ENCODE measurements at places on chromosomes 6 and 20.

- DNase-seq: no peak
- H3K4me1 ChIP-seq: no peaks in the 10 kb centered on the region
- no peaks in the 10 kb centered on the region for H3K36me3 ChIP-seq
- no peaks in the 10 kb centered on the region for H3K27me3 ChIP-seq
These were observed 16.5 kb upstream of the NNAT start for GRCh38 chr20:37504404-37505096.

GRCh38 chr6:36113703-36114102, 16.6 kb upstream of the MAPK13 start:
- H3K36me3 ChIP-seq: peaks cover 59% of the 10 kb centered on the region
- H3K4me1 ChIP-seq: peaks cover 74% of the 10 kb centered on the region
- no peaks in the 10 kb centered on the region for H3K27me3 ChIP-seq
- no peak for DNase-seq
- peak overlapping the region; percentile 87 for H3K27ac ChIP-seq
- H3K4me3 ChIP-seq: no peak overlapping the region

GRCh38 chr6:109939654-109940053, 38.5 kb upstream of the GPR6 start:
- no peak for DNase-seq
- no peaks in the 10 kb centered on the region for H3K36me3 ChIP-seq
- H3K27ac ChIP-seq: no peak overlapping the region
- no peaks in the 10 kb centered on the region for H3K4me1 ChIP-seq
- H3K4me3 ChIP-seq: no peak overlapping the region

DNA sequence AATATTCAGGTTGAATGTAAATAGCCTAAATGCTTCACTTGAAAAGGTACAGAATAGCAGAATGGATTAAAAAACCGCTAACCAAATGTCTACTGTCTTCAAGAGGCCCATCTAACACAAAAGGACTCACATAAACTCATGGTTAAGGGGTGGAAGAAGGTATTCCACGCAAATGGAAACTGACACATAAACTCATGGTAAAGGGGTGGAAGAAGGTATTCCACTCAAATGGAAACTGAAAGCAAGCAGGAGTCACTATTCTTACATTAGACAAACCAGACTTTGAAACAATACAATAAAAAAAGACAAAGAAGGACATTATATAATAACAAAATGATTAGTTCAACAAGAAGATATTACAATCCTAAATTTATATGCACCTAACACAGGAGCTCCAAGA, 38.3 kb upstream of the PKIB start:
- H3K4me3 ChIP-seq: no peak overlapping the region
- H3K36me3 ChIP-seq: no peaks in the 10 kb centered on the region
- no peaks in the 10 kb centered on the region for H3K27me3 ChIP-seq
- H3K4me1 ChIP-seq: no peaks in the 10 kb centered on the region
- no peak overlapping the region for H3K27ac ChIP-seq

DNA sequence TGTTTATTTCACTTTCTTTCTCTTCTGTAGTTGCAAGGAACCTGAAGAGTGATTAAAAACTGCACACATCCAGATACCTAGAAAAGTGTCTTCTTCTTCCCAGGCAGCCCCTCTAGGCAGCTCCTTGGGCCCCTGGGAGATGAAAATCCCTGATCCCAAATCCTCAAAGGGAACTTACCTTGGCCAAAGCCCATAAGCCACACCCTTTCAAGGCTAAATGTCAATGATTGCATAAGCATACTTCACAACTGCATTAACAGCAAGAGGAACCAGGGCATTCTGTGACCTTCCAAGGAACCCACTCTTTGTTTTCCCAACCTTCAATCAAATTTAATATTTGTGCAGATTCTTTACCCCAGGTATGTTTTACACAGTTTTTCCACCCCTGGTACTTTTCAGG, 4.4 kb upstream of the HMGN3 start:
- H3K36me3 ChIP-seq: no peaks in the 10 kb centered on the region
- H3K27ac ChIP-seq: no peak overlapping the region
- H3K4me1 ChIP-seq: peaks cover 31% of the 10 kb centered on the region
- peaks cover 1% of the 10 kb centered on the region for H3K27me3 ChIP-seq

GRCh38 chr6:13971303-13971702, 46.6 kb downstream of the RNF182 start:
- DNase-seq: no peak
- H3K4me1 ChIP-seq: no peaks in the 10 kb centered on the region
- H3K4me3 ChIP-seq: no peak overlapping the region
- no peak overlapping the region for H3K27ac ChIP-seq
- H3K27me3 ChIP-seq: peaks cover 17% of the 10 kb centered on the region

DNA sequence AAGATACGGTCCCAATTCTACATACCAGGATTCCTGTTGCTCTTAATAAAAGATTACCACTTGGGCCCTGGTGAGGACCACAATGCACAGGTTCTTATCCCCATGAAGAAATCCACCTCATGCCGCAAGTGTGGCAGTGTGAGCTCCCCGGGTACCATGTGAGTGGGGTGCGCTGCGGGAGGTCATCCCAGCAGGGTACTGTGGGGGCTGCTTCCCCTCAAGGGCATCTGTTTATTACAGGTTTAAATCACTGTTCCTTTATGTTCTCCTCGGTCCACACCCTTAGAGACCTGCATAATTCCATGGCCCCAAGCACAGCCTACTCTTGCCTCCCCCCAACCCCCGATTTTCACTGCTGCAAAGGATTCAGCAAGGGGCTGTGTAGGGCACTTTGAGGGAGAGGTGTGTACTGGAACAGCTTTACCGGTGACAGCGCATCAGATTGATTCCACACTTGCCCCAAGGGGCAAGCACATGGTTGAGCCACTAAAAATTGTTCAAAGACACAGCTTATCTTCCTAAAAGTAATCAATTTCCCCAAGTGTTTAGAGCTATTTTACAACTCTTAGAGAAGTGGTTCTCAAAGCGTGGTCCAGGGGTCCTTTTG, 6.2 kb downstream of the DIDO1 start:
- peaks cover 88% of the 10 kb centered on the region for H3K4me1 ChIP-seq
- no peaks in the 10 kb centered on the region for H3K27me3 ChIP-seq
- peak overlapping the region; percentile 90 for H3K27ac ChIP-seq
- H3K4me3 ChIP-seq: peak overlapping the region; percentile 77
- H3K36me3 ChIP-seq: peaks cover 19% of the 10 kb centered on the region
- DNase-seq: no peak

DNA sequence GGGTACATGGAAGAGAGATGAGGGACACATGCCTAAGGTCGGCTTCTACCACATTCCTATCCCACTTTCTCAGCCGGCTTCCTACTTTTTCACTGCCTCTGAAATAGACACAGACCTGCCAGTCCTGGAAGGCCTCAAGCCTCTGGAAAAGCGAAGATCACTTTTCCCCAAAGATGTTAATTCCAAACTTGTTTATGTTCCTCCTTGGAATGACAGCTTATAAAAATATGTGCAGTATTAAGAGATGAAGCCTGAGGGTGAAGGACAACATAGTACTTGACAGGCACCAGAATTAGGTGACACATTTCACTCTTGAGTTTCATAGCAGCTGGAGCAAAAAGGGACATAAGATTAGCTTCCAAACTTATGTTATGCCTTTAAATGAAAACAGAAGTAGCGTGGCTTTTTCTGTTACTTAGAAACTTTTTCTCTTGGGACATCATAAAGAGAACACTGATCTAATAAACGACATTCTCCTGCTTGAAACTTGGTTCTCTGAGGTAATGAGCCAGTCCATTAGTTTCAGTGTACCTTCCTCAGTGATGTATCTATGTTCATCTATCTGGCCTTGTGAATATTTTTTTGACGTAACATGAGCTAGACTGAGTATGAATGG, 25.3 kb downstream of the FOXO3 start:
- DNase-seq: no peak
- H3K27ac ChIP-seq: no peak overlapping the region
- no peaks in the 10 kb centered on the region for H3K27me3 ChIP-seq
- peaks cover 26% of the 10 kb centered on the region for H3K4me1 ChIP-seq
- peaks cover 5% of the 10 kb centered on the region for H3K36me3 ChIP-seq

DNA sequence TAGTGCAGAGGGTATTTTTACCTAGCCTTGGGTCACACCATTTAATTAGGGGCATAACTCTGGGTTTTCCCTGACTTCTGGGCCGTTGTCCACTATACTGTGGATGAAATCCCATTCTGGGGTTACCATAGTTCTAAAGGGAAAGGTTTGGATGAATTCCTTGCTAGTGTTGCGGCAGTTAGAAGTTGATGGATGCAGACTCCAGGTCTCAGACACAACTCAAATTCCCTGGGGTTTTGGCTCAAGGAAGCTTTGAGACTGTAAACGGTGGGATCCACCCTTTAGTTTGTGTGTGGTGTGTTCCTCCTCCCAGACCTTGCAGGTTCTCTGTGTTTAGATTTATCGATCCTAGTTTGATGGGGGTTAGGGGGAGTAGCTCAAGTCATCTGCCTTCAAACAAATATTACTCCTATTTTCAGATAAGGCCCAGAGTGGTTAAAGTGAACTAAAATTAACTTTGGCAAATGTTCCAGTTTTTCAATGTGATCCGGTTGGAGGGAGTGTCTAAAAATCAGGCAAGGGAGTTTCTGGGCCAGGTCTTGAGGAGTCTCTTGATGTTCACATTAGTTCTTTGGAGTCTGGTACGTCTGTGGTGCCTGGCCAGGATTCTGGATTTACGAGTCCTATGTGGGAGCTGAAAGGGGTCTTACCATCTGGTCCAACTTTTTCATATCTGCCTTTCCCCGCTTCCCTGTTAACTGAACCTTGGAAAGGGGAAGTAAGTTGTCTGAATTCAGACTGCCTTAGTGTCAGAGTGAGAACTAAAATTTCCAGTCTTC, 1.5 kb downstream of the RALY start:
- no peaks in the 10 kb centered on the region for H3K27me3 ChIP-seq
- peak overlapping the region; percentile 98 for H3K27ac ChIP-seq
- peaks cover 39% of the 10 kb centered on the region for H3K36me3 ChIP-seq
- no peak for DNase-seq
- H3K4me3 ChIP-seq: peak overlapping the region; percentile 96
- H3K4me1 ChIP-seq: peaks cover 63% of the 10 kb centered on the region

DNA sequence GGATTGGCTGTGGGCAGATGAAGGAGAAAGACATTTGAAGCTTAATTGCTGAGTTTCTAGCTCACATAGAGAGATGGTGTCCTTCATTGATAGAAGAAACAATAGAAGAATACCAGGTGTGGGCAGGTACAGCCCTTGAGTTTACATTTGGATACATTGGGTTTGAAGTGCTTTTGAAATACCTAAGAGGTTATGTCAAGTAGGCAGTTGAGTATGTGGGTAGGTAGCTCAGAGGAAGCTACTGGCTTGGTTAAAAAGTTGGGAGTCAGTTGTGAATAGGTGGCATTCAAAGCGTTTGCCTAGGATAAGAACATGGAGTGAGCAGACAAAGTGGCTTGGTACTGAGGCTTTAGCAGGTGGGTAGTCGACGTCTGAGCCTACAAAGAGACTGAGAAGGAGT, 25.0 kb downstream of the NDUFAF5 start:
- no peak for DNase-seq
- no peak overlapping the region for H3K4me3 ChIP-seq
- no peaks in the 10 kb centered on the region for H3K27me3 ChIP-seq
- peaks cover 18% of the 10 kb centered on the region for H3K36me3 ChIP-seq
- no peak overlapping the region for H3K27ac ChIP-seq
- no peaks in the 10 kb centered on the region for H3K4me1 ChIP-seq

DNA sequence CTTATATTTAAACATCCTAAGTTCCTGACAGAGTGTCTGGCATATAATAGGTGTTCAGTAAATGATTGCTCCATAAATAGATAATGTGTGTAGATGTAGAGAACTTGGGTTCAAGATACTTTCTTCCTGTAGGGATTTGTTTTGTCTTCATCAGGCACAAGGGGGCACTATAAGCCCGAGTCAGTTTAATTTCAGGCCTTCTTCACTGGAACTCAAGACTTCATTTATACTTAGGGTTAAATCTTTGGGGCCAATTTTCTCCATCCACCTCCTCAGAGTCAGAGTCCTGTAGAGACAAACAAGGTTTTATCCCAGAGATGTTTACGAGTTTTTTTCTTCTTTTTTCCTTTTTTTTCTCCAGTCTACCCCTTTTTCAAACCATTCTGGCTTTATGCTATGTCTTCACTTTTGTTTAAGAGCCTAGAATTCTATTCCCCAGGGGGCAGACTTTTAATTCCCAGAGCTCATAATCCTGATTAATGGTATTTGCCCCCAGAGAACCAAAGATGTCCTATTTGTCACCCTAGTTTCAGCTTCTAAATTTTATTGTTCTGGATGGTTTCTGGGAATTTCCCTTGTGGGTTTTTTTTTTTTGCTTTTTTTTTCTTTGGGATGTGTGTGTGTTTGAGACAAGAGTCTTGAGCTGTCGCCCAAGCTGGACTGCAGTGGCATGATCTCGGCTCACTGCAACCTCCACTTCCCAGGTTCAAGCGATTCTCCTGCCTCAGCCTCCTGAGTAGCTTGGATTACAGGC, 88.4 kb downstream of the HFE start:
- H3K27me3 ChIP-seq: no peaks in the 10 kb centered on the region
- H3K36me3 ChIP-seq: peaks cover 15% of the 10 kb centered on the region
- DNase-seq: peak; percentile 81
- H3K4me1 ChIP-seq: peaks cover 50% of the 10 kb centered on the region

GRCh38 chr6:157533048-157533871, 152.3 kb downstream of the ZDHHC14 start:
- no peak for DNase-seq
- no peak overlapping the region for H3K27ac ChIP-seq
- no peaks in the 10 kb centered on the region for H3K27me3 ChIP-seq
- peaks cover 15% of the 10 kb centered on the region for H3K36me3 ChIP-seq
- no peak overlapping the region for H3K4me3 ChIP-seq

DNA sequence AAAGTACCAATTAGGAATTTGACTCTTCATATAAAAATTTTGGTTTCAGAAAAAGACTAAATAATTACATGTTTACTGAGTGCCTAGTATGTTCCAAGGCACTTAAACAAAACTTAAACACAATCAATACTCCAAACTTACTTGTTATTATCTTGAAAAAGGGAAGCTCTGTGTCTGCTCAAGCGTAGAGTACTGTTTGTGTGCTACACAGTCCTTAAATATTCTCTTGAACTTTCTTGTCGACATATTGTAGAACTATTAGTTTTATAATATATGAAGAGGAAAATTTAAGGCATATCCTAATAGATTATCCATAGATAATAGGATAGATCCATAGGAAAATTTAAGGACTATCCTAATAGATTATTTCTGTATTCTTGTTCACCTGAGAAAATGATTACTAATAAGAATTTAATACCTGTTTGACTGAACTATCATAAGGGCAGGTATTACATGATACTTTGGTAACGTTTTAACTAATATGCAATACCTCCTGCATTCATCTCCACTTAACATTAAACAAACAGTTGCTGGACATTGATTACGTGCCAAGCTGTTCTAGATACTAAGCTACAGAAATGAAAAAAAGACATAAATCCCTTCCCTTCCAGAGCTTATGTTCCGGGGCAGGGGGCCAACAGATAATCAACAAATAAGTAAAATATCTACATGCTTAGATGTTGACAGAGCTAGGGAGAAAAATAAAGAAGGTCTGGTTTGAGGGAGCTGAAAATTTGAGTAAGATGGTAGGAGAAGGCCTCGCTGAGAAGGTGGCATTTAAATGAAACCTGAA, 115.2 kb upstream of the BCLAF1 start:
- H3K27ac ChIP-seq: no peak overlapping the region
- H3K4me1 ChIP-seq: peaks cover 2% of the 10 kb centered on the region
- DNase-seq: no peak
- peaks cover 3% of the 10 kb centered on the region for H3K27me3 ChIP-seq
- no peak overlapping the region for H3K4me3 ChIP-seq

- no peak for DNase-seq
- H3K27me3 ChIP-seq: no peaks in the 10 kb centered on the region
- H3K36me3 ChIP-seq: no peaks in the 10 kb centered on the region
- no peaks in the 10 kb centered on the region for H3K4me1 ChIP-seq
- H3K4me3 ChIP-seq: no peak overlapping the region
- H3K27ac ChIP-seq: no peak overlapping the region
These were observed 689.9 kb upstream of the AGPAT4 start for GRCh38 chr6:161963634-161964234.

GRCh38 chr20:21184819-21185218, 58.9 kb downstream of the KIZ start:
- H3K27me3 ChIP-seq: no peaks in the 10 kb centered on the region
- no peaks in the 10 kb centered on the region for H3K36me3 ChIP-seq
- no peaks in the 10 kb centered on the region for H3K4me1 ChIP-seq
- H3K4me3 ChIP-seq: no peak overlapping the region
- no peak overlapping the region for H3K27ac ChIP-seq
